Esophagus mucosa (tissue), 1 donor: ENCODE measurements at places on chromosomes 12 and 14.
A peak's percentile ranks its signal among the peaks of the same experiment; 100 is the strongest.

DNA sequence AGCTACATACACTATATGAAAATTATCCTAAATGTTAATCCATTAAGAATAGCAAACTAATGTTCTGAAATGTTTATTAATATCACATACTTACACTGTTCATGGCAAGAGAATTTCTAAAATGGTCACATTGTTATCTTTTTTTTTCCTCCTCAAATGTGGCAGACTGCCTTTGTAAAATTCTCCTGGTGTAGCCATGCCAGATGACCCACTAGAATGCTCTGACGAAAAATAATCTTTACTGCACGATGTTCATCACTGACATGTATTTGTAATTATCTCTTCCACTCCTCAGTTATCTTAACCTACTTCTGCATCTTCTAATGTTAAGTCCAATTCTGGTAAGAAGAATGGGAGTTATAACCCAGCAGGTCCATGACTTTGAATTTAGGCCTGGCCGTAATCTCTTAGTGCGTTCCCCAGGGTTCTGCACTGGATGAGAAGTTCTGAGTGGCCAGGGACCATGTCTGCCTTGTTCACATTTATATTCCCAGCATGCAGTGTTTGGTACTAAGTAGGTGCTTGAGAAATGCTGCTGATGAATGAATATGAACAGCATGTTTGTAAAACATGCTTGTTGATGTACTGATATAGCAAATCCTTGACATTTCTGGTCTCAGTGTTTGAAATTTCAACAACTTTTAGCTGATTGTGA lies 46.7 kb downstream of the NOPCHAP1 start:
- ATAC-seq, result no peak

DNA sequence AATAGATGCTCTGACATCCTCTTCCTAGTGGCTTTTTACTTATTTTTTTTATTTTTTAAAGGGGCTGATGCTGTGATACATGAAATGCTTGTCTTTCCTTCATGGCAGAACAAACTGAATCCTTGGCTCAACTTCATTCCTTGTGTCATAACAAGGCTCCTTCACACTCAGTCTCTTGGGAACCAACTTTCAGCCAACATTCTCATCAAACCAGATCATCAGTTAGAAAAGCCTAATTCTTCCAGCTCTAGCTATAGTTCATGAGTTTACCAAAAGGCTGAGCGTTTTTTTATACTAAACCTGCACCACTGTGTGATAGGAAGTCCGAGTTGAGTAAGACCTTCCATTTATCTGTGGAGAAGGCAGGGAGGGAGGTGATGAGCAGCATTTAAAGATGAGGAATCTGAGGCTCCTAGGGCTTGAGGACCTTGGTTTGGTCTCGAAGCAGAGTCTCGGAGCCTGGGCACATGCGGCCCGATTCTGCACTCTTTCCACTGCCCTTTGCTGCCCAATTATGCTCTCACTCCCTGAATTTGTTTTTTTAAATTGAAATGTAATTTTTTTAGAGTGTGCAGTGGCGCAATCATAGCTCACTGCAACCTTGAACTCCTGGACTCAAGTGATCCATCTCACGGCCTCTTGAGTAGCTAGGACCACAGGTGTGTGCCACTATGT lies 8.2 kb downstream of the GPRC5D start:
- ATAC-seq, result no peak

GRCh38 chr12:100539202-100539601 lies 34.3 kb upstream of the GAS2L3 start:
- no peak for ATAC-seq

- no peak for ATAC-seq
These were observed 11.6 kb upstream of the CCDC85C start for GRCh38 chr14:99615497-99616157.

GRCh38 chr12:31527083-31527482 lies 63.9 kb downstream of the DENND5B start:
- ATAC-seq, result no peak

DNA sequence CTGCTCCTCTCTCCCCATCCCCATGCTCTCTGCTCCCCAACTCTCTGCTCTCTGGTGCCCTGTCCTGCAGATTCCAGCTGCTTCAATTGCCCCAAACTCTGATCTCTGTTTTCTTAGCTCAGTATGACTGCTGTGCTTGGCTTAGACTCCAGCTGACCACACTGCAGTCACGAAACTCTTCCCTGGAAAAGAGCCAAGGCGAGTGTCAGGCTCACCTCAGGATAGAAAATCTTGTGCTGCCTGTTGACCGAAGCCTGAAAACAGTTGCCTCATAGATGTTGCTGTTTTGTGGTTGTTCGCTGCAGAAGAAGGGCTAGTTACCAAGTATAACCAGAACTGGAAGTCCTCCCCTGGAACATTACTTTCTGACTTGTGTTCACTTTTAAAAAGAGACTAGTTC lies 6.7 kb upstream of the STON2 start:
- peak; percentile 19 for ATAC-seq

DNA sequence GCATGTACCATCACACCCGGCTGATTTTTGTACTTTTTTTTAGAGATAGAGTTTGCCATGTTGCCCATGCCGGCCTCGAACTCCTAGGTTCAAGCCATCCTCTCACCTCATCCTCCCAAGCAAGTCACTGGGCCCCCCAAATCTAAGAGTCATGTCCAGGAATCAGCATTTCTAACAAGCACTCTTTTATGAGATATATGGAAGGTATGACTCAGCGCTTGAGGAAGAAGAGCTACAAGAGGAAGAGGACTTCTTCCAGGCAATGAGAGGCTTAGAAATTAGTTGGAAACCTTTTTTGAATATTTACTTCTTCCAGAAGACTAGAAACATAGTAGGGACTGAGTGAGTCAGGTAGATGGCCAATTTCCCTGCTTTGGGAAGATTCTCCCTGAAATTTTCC lies 114.5 kb downstream of the HMGA2 start:
- ATAC-seq, result no peak

GRCh38 chr12:24767016-24767415 lies 181.9 kb downstream of the BCAT1 start:
- no peak for ATAC-seq

DNA sequence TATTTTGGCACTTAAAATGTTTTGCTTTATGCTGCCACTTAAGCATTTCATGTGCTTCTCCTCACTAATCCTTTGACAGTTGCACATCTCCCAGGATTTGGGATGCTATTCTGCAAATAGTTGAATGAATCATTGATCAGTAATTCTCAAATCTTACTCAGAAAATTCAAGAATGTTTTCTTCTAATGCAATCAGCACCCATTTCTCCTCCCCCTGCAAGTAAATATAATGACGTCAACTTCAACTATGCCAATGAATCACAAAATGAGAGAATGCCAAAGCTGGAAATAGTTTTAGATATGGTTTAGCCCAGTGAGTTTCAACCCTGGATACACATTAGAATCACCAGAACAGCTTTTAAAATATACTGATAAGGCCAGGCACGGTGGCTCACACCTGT lies 2.1 kb upstream of the BLOC1S1 start:
- no peak for ATAC-seq

- ATAC-seq, result no peak
These were observed 128.2 kb downstream of the GRIP1 start for GRCh38 chr12:66550626-66551025.

- ATAC-seq, result peak; percentile 42
These were observed 150.6 kb upstream of the HMGA2 start for GRCh38 chr12:65673732-65674131.

GRCh38 chr12:24378548-24379407 lies 429.3 kb upstream of the SOX5 start:
- peak; percentile 15 for ATAC-seq

DNA sequence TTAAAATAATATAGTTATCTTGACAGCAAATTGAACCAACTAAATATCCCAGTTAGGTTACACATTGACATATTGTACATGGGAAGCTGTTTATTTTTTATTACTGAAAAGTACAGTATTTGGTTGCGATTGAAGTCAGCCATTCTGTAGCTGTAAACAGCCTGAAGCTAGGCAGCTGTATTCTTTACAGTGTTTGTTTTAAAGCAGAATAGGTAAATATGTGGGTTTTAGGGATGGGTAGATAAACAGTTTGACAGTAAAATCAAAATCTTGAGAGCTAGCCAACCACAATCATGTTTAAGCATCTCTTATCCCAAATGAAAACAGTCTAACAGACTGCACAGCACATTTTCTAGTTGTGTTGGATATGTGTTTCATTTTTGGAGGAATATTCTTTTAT lies 45.7 kb downstream of the TTC6 start:
- ATAC-seq, result no peak
